NCI-H526 (cell line): ENCODE measurements at places on chromosomes 5 and 9.

DNA sequence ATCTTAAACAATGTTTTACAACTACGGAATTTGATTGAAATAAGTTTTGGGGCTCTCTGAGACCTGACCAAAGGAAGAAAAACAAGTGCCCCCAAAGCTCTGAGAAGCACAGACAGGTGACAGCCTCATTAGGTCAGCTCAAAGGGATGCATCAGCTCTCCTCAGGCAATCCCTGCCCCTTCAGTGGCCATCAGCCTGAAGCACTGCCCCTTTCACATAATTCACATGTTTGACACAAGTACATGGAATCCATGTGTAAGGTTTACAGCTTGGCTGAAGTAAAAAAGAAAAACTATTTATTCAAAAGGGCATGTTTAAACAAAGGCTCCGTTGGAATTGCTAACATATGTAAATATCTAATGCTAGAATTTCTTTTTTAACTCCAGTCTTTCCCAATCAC lies 56.3 kb downstream of the TSSK1B start:
- peak; percentile 12 for DNase-seq

DNA sequence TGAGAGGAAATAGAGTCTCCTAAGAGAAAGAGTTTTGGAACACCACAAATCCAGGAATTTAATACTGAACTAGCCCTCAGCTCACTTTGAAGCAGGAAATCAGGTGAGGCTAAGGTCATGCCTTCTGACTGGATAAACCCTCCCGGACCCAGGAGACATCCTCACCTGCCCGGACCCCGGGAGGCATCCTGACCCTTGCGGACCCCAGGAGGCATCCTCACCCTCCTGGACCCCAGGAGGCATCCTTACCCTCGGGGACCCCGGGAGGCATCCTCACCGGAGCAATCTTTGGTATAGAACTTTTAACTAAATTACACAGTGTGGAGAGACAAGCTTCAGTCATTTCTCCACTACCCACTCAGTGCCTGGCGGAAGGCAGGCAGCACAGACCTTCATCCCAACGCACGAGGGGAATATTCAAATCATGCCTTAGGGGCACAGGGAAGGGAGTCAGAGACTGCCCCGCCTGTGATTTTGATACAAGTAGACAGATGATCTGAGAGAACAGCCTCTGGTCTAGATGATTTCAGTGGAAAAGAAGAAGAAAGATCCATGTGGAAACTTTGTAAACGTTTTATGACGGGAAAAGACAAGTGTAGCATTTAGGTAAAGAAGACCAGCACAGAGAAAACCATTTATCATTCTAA lies 21.3 kb downstream of the STXBP1 start:
- peak; percentile 84 for DNase-seq

DNA sequence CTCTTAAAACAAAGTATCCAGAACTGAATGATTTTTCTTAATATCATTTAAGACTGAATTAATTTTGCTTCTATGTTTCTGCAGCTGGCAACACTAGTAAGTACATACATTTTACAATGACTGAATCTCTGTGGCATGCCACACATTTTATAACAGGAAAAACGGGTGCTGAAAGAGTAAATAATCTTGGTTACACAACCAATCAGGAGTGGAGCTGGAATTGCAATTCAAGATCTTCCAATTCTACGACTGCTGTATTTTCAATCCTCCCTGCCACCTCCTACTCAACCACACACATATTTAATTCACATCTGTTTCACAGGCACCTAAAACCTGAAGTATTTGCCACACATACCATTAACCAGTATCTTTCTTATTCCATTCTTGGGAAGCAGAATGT lies 52.7 kb upstream of the NR5A1 start:
- DNase-seq, result no peak

DNA sequence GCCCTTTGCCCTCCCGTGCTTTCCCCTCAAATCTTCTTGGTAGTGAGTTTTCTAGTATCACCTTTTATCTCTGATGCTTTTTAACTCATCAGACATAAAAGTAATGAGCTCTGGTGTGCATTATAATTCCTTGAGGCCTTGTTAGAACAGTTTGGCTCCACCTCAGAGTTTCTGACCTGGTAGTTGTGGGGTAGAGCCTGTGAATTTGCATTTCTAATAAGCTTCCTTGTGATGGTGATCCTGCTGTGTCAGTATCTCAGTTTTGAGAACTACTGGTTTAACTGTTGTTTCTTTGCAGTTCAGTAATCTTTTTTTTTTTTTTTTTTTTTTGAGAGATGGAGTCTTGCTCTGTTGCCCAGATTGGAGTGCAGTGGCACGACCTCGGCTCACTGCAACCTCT lies 31.1 kb downstream of the UBE2D2 start:
- DNase-seq, result no peak

GRCh38 chr5:177598477-177598876 lies 1.5 kb upstream of the B4GALT7 start:
- no peak for DNase-seq

GRCh38 chr9:6449645-6450044 lies 36.6 kb downstream of the UHRF2 start:
- no peak for DNase-seq

DNA sequence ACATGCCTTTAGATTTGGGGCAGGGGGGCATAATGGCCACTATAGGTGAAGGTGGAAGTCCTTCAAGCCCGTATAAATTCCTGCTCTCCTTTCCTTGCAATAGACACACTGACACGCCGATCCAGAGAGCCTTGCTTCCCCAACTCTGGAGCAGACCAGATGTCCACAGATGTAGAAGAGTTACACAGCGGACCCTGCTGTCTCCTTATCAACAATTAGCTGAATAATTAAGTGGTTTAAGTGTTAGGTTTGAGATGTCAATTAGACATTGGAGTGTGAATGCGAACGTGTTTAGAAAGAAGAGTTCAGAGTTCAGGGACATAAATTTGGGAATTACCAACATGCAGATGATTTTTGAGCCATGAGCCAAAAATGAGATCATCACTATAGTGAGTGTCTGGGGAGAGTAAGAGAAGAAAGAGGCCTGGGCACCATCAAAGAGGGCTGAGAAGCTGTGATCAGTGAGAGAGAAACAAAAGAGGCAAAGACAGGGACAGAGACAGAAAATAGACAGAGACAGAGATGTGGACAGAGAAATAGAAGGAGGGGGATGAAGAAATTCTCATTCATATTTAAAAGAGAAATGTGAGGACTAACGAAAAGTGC lies 734.4 kb upstream of the ADAMTS16 start:
- no peak for DNase-seq

GRCh38 chr5:143445776-143446175 lies 42.3 kb upstream of the NR3C1 start:
- no peak for DNase-seq

DNA sequence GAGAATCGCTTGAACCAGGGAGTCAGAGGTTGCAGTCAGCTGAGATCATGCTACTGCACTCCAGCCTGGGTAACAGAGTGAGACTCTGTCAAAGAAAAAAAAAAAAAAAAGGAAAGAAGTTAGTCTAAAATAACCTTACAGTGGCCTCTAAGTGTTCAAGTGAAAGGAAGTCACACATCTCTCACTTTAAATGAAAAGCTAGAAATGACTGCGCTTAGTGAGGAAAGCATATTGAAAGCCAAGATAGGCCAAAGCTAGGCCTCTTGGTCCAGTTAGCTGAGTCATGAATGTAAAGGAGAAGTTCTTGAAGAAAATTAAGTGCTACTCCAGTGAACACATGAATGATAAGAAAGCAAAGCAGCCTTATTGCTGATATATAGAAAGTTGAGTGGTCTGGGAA lies 38.1 kb downstream of the ITGA1 start:
- no peak for DNase-seq

GRCh38 chr9:124755061-124755460 lies 16.1 kb downstream of the NR6A1 start:
- DNase-seq, result no peak

DNA sequence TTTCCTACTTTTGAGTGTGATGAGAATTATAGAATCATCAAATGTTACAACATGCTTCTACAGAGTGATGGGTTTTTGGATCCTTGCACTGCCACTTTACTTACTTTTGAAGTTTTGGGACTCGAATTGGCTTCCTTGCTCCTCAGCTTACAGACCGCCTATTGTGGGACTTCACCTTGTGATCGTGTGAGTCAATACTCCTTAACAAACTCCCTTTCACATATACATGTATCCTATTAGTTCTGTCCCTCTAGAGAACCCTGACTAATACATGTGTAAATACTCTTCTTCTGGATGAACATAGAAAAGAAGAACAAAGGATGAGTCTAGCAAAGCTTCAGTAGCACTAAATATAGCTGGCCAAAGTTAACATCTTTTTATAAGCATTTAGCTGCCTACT lies 98.7 kb upstream of the PDE4D start:
- DNase-seq, result no peak

DNA sequence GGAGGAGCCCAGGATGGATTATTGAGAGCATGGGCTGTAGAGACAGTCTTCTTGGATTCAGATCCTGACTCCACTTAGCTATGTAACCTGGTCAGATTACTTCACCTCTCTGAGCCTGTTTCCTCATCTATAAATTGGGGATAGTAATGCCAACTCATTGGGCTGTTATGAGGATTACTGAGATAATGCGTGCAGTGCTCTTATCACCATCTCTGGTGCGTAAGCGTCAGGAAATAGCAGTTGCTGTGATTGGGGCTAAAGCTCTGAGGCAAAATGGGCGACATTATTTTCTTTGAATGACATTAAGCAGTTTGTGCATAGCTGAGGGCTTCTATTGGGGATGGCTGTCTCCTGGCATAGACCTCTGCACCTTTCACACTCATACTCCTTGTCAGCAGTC lies 995 bp upstream of the MSMP start:
- no peak for DNase-seq

DNA sequence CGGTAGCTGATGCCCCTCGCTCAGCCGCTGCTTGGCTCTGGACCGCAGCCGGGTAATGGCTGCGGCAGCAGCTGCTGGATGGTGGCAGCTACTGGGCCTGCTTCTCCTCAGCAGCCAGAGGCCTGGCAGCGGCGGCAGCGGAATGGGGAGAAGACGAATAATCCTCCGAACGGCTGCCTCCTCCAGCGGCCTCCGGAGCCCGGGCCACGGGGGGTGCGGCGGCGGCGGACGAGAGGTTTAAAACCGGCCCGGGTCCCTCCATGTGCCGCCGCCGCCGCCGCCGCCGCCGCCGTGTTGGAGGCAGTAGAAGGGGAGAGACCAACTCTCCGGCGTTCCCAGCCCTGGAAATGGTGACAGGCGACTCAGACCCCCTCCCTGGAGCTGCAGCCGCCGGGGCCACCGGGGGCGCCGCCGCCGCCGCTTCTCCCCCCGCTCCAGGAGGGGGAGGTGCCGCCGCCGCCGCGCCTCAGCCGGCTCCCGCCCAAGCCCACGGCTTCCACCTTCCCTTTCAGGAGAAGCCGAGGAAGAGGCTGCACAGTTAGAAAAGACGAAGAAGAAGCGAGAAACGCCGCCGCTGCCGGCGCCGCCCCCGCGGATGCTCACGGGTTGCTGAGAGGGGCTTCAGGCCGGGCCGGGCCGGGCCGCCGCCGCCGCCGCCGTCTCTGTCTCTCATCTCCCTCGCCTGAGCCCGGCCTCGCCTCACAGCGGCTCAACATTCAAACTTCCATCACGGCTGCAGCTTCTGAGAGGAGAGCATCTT lies 118.4 kb upstream of the PRSS3 start:
- DNase-seq, result peak; percentile 85

DNA sequence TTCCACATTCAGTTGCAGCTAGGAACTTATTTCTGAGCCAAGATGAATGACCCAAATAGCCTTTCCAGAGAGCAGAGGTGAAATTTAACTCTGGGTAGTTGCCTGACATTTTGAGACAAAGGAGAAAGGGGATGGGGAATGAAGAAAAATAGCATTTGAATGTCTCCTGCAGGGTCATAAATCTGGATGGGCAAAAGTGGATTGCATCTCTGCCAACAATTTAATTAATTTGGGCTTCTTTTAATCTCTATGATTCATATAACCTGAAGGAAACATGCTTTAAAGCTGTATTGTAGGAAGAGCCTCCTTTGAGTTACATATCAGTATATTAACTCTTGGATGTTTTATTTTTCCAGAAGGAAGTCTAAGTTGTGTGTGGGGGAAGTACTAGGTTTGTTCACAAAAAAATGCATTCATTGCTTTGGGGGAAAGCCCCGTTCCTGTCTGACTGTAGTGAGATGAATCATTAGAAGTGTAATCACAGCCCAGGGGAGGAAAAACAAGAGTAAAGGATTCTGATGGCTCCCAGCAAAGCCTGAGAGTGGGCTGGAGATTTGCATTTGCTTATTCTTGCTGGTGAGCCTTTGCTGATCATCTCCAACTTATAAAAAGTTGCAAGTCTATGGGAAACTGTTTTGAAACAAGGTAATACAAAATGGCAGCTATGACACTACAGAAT lies 133.0 kb upstream of the IQGAP2 start:
- DNase-seq, result no peak
